ENCODE measurements at places on chromosomes 12 and 14.

DNA sequence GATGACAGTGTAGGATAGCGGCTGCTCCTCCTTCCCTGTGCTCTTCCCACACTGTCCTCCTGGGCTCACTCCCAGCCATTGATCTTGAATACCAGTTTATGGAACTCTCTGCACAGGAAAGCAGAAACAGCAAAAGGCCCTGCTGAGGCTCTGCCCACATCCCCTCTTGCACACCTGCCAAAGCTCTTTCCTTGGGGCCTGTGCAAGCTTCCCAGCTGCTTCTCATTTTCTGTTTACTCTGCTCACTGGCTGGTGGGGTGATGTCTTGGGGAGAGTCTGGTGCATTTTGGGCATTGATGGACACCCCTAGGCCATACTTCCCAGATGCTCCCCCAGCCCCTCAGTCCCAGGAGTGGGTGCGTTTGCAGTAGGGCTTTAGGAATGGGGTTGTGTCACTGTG lies 361.8 kb downstream of the TMEM121 start:
- no peak overlapping the region for H3K4me3 ChIP-seq
- H3K4me1 ChIP-seq, result no peaks in the 10 kb centered on the region
- no peak for ATAC-seq
- no peaks in the 10 kb centered on the region for H3K36me3 ChIP-seq

DNA sequence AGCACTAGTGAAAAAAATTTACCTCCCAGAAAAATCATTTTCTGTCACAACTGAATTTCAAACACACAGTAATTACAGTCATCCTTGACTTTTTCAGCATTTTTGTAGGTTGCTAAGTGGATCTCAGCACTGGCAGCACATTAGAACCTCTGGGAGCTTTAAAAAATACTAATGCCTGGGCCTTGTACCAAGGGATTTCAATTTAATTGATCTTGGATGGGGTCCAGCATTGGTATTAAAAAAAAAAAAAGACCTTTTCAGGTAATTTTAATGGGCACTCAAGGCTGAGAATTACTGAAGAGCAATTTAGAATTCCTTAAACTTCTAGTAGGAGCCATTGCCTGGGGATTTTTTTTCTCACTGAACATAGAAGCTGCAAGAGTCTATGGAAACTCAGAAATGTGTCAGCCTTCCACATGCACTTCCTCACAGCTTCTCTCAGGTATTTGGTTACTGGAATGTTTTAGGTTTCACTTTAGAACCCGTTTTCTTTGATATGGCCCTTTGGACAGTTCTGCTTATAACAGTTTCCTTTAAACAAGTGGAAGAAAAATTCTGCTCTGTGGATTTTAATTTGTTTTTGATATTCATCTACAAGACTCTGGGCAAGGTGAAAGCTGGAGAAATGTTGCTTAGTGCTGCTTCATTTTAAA lies 88.5 kb upstream of the DACT1 start:
- H3K36me3 ChIP-seq, result peaks cover 5% of the 10 kb centered on the region
- H3K4me1 ChIP-seq, result no peaks in the 10 kb centered on the region
- H3K4me3 ChIP-seq, result no peak overlapping the region
- ATAC-seq, result no peak
- H3K27ac ChIP-seq, result no peak overlapping the region

GRCh38 chr12:22335794-22336166 lies 1.3 kb upstream of the ST8SIA1 start:
- H3K4me1 ChIP-seq, result peaks cover 23% of the 10 kb centered on the region
- peak; percentile 15 for ATAC-seq
- peaks cover 3% of the 10 kb centered on the region for H3K27me3 ChIP-seq
- peaks cover 5% of the 10 kb centered on the region for H3K36me3 ChIP-seq
- H3K27ac ChIP-seq, result peak overlapping the region; percentile 84

- H3K27ac ChIP-seq, result peak within 1 kb of the TSS; percentile 98
- H3K4me3 ChIP-seq, result peak within 1 kb of the TSS; percentile 95
- H3K4me1 ChIP-seq, result peaks cover 16% of the 10 kb centered on the region
- peaks cover 54% of the 10 kb centered on the region for H3K36me3 ChIP-seq
- ATAC-seq, result peak; percentile 97
- no peaks in the 10 kb centered on the region for H3K27me3 ChIP-seq
Measured at GRCh38 chr14:77760381-77761204, at the start of gene SNW1. TSS of gene SNW1 (minus strand) at chr14:77761156. CDS start at chr14:77761127, 29 bp downstream.

DNA sequence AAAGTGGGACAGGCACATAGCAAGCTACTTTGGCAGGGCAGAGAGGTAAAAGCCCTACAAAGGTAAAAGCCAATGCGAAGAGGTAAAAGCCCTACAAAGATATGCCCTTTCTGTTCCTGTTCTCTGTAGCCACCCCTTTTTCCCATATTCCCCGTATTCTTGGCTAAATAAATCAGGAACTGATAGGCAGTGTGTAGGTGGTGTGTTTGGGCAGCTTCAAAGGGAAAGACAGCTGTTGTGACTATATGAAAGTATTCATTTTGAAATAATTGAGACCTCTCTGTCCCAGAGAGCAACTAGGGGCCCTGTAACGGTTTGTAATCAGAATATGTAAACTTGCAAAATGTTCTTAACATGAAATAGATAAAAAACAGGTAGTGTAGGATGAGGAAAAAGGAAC lies 11.3 kb upstream of the SLC41A2 start:
- H3K36me3 ChIP-seq, result no peaks in the 10 kb centered on the region
- peaks cover 7% of the 10 kb centered on the region for H3K27me3 ChIP-seq
- ATAC-seq, result no peak
- H3K4me3 ChIP-seq, result no peak overlapping the region
- no peak overlapping the region for H3K27ac ChIP-seq

- H3K4me3 ChIP-seq, result peak overlapping the region; percentile 54
- peaks cover 6% of the 10 kb centered on the region for H3K36me3 ChIP-seq
- peaks cover 10% of the 10 kb centered on the region for H3K4me1 ChIP-seq
- H3K27me3 ChIP-seq, result no peaks in the 10 kb centered on the region
- peak; percentile 94 for ATAC-seq
Measured at GRCh38 chr12:117105902-117106301, 6.7 kb upstream of the TESC start.
